ENCODE measurements at places on chromosomes 5 and 9.

GRCh38 chr5:125348936-125349831 is 602.7 kb upstream of the ZNF608 start:
- DNase-seq = no peak

- DNase-seq = peak; percentile 13
These were observed 114.4 kb downstream of the TENT4A start for GRCh38 chr5:6827526-6828219.

GRCh38 chr5:176789873-176790615 is 20.3 kb upstream of the UNC5A start:
- no peak for DNase-seq

DNA sequence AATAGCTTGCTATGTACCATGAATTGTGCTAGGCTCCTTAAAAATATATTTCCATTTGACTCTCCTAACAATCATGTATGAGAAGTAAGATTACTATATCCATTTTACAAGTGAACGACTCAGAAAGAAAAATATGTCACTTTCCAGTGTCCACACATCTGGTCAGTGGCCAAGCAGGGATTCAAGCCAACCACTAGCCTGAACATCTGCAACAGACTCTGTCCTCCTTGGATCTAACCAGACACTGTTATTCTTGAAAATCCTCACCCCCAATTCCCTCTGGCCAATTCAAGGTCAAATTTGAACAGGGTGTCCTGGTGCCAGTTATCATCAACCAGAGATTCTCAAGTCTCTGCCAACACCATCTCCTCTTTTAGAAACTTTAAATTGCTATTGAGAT is 344.1 kb upstream of the WWC1 start:
- DNase-seq = no peak

GRCh38 chr5:95887977-95888376 is 65.5 kb upstream of the GLRX start:
- DNase-seq = no peak

Measured in stimulated activated CD8-positive, alpha-beta memory T cell treated with anti-CD3 and anti-CD28 coated beads, Interleukin-15, amount 100 ng/mL, for 48 hours (primary cell).